ENCODE measurements at places on chromosomes 7 and 10.

GRCh38 chr7:90119178-90119971, 34.9 kb upstream of the STEAP1 start:
- DNase-seq: no peak

DNA sequence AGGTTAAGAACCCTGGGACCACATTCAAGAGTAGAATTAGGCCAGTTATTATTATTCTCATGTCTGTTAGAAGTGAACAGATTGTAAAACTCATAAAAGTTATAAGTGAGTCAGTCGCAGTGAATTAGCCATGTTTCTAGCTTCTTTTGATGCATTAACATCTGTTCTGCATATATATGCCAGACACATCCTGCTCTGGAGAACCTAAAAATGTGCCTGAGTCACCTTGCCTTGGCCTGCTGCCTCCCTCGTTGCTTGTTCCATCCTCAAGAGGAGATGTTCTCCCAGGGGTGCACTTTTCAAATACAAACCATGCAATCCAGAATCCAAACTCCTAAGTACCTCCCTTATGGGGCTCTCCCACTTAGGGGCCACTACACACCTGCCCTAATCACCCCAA, 14.8 kb downstream of the TSPAN12 start:
- DNase-seq: no peak

DNA sequence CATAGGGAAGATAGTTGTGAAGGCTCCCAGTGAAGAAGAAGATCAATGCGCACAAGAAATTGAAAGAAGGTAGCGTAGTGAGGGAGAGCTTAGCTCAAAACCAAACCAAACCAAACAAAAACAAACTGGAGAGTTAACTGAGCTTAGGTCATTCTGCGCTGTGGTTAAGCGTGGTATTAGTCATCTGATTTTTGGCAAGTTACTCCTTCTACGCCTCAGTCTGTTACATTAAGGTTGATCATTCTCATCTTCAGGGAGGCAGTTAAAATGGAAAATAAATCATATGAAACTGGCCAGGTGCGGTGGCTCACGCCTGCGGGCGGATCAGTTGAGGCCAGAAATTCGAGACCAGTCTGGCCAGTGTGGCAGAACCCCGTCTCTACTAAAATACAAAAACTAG, 259.7 kb downstream of the EXOC4 start:
- DNase-seq: no peak

GRCh38 chr10:126407831-126408230, 19.6 kb upstream of the ADAM12 start:
- DNase-seq: no peak

GRCh38 chr7:82715344-82715743, 271.8 kb upstream of the CACNA2D1 start:
- DNase-seq: no peak

DNA sequence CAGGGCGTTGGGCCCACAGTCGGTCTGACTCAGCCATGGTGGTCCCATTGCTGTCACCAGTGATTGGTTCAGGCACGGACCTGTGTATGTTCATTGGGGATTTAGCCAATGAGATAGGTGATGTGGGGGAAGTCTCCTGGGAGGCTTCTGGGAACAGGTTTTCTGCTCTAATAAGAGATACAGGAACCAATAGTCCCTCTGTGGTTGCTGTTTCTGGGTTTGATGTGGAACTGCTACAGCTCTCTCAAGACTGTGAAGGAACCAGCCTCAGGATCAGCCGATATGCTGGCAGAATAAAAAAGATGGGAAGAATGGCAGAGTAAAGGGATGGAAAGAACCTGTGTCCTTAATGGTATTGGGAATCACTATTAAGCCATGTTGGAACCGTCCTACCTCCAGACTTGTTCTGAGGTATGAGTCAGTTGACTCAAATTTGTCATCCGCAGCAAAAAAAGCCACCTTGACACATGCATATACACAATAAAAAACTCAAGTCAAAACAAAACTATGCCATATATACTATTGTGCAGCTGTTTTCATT, 70.6 kb downstream of the MCMBP start:
- no peak for DNase-seq

DNA sequence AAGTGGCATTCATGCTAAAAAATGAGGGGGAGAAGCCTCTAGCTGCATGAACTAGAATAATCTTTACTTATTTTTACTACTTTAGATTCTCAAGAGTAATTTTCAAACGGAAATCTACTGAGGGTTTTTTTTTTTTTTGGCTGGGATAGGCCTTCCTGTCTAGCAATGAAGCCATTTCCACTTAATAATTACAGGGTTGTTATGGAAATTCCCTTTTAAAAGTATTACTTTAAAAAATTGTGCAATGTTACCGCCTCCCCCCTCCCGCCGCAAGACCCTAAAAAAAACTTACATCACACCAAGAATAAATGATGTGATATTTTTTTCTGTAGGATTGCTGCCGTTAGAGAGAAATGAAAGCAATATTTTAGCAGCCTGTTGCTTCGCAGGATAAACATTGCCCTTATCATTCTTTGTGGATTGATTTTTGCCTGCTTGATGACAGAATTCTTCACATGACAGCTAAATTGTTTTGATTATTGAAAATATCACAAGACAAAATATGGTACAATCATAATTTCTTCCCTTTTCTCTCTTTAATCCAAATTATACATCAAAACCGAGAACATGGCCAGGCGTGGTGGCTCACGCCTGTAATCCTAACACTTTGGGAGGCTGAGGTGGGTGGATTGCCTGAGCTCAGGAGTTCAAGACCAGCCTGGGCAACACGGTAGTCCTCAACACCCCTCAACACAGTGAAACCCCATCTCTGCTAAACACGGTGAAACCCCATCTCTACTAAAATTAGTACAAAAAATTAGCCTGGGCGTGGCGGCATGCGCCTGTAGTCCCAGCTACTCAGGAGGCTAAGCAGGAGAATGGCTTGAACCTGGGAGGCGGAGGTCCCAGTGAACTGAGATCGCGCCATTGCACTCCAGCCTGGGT, 32.8 kb downstream of the ARL4A start:
- DNase-seq: no peak

DNA sequence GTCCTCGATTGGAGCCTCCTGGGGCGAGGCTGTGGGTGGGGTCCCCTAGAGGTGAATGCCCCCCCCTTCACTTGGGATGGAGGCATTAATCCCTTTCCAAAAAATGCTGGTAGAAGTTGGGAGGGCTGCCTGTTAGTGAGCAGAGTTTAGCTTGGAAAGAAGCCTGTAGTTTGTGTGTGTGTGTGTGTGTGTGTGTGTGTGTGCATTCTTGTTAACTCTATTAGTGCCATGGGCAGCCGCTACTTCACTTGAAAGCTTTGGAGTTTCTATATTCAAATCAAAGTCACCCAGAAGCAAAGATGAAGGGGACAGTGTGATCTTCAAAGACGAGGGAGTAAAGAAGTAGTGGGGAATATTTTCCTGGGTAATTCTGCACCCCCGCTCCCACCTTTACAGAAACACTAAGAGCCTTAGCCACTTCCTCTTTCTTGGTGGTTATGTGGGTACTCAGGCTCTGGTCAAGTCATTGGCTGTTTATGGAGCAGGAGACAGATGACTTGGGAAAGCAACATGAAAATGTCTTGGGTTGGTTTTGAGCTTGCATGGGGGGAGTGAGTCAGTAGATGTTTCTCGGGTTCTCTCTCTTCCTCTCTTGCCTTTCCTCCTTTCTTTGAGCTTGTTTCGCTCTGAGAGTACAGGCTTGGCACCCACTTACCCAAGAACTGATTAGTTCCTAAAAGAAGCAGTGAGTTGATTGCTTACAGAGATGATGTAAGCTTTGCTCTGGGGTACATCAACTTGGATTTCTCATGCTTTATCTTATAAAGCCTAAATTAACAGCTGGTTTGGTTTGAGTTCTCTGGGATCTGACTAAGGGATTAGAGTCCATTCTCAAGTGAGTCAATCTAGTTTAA, 35.9 kb downstream of the TCF7L2 start:
- DNase-seq: no peak

DNA sequence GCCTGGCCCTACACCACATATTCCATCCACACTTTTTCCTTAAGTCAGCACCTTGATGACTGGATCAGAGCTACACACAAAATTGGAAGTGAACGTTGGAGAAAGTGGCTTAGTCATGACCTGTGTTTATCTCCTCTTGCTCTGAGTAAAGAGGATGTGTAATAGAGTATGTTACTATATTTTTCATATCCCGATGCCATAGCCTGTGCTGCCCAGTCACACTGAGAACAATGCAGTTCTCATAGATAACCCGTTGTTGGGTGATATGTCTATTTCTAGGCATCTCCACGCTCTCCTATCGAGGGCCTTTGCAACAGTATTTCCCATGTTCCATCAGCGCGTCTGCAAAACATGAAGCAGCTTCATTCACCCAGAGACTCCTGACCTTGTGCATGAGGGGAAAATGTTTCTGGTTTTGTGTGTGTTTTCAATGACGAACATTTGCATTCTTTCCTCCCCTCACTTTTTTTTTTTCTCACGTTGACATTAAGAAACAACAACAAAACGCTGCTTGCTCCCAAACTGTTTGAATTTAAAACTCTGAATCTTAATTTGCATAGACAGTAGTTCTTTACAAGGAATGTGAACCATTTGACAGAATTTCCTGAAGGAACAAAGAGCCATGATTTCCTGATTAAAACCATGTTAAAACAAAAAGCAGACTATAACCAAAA, 43.4 kb downstream of the GRK5 start:
- no peak for DNase-seq

- no peak for DNase-seq
Observed at GRCh38 chr7:27122077-27122910, 8.3 kb downstream of the HOXA4 start.

DNA sequence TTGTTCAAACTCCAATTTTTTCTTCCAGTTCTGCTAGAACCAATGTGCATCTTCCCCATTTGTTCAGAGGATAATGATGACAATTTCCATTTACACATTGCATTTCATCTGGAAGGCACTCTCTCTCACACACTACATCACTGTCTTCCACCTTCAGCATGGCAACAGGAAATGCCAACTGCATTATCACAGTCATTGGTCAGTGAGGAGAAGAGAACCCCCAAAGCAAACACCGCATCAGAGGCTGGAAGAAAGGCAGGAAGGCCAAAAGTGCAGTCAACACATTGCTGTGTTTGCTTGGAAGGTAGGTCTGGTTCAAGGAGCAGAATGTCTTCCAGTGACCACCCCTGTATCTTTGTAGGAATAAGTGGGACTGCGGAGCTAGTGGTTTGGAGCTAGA, 192.2 kb upstream of the RHOBTB1 start:
- no peak for DNase-seq

DNA sequence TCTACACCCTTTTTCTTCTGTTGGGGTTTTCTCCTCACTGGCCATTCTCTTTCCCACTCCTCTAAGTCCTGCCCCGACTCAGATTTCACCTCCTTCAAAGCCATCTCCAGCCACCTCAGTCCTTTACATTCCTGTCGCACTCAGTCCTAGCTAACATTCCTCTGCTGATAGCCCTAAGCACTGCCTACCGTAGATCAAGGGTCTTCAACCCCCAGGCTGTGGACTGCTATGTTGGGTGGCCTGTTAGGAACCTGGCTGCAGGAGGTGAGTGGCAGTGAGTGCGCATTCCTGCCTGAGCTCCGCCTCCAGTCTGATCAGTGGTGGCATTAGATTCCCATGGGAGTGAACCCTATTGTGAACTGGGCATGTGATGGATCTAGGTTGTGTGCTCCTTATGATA, 11.2 kb downstream of the PFKFB3 start:
- DNase-seq: no peak

DNA sequence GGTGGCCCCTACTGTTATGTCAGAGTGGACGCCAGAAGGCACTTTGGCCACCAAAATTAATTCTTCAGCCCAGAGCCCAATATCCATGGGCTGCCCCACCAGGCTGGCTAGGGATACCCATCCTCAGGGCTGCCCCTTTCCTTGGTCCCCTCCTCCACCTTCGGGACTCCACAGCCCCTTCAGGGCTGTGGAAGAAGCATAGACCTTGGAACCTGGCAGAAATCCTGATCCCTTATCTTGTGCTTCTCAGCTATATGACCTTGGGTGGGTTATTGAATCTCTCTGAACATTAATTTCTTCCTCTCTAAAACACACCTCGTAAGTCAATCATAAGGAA, 499 bp upstream of the TMUB1 start:
- DNase-seq: no peak

DNA sequence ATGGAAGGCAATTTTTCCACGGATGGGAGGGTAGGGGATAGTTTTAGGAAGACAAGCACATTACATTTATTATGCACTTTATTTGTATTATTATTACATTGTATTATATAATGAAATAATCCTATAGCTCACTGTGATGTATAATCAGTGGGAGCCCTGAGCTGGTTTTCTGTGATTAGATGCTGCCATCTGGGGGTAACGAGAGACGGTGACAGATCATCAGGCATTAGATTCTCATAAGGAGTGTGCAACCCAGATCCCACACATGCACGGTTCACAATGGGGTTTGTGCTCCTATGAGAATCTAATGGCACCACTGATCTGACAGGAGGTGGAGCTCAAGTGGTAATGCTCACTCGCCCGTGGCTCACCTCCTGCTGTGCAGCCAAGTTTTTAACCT, 103.9 kb upstream of the STK17A start:
- no peak for DNase-seq

GRCh38 chr7:132403465-132404110, 172.7 kb downstream of the PLXNA4 start:
- no peak for DNase-seq

- DNase-seq: no peak
Observed at GRCh38 chr7:82595176-82595575, 151.6 kb upstream of the CACNA2D1 start.

GRCh38 chr10:61900829-61901792, at the start of gene ARID5B:
ARID5B (plus strand) TSS chr10:61901699; CDS start chr10:61901710, 11 bp downstream.
- DNase-seq: peak; percentile 75

- no peak for DNase-seq
Observed at GRCh38 chr10:2986391-2986801, 81.0 kb upstream of the PFKP start.

- no peak for DNase-seq
Observed at GRCh38 chr7:140179339-140179738, 2.6 kb upstream of the KDM7A start.

DNA sequence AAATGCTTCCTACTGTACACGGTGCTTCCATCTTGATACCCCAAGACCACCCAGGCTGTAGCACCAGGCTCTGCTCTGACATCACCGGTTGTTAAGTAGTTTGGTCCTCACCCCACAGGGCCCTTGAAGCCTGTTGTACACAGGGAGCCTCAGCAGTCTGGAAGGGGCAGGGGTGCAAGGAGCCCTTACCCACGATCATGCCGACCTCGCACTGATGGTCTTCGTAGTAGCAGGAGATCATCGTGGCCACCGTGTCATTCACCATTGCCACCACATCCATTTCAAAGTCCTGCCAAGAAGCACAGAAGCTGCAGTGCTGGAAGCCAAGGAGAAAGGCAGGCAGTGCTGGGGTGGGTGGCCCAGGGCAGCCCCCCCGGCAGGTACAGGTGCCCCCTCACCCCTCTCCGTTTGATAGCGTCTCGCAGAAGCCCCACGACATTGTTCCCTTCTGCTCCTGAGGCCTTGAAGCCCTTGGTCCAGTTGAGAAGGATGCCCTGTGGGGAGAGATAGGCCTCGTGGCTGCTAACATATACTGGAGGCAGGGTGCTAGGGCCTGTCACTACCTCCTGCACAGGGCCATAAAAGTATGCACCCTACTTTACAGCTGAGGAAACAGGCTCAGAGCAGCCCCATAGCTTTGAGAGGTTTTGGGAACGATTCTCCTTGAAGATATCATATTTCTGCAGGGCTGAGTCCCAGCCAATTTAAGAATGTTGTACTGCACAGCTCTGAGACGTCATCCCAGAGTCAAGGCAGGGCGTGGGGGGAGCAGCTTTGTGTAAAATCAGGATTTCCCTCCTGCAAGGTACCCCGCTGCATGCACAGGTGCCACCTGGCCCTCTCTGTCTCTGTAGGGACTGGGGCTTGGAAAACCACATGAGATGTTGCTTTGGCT, 8.7 kb upstream of the MYL7 start:
- no peak for DNase-seq

GRCh38 chr7:112383671-112384417, 66.4 kb upstream of the IFRD1 start:
- no peak for DNase-seq
